NCI-H774 (cell line): ENCODE measurements at places on chromosomes 7 and 10.

GRCh38 chr10:84398696-84399095 lies 70.3 kb downstream of the CCSER2 start:
- DNase-seq = no peak

GRCh38 chr7:92613214-92613613 lies 23.0 kb upstream of the FAM133B start:
- no peak for DNase-seq

- DNase-seq = no peak
Observed at GRCh38 chr10:94405406-94405805, 3.1 kb downstream of the TBC1D12 start.

- DNase-seq = no peak
Observed at GRCh38 chr10:23870651-23871610, 338.0 kb upstream of the KIAA1217 start.

GRCh38 chr10:8066124-8066523 lies 11.6 kb downstream of the GATA3 start:
- no peak for DNase-seq

DNA sequence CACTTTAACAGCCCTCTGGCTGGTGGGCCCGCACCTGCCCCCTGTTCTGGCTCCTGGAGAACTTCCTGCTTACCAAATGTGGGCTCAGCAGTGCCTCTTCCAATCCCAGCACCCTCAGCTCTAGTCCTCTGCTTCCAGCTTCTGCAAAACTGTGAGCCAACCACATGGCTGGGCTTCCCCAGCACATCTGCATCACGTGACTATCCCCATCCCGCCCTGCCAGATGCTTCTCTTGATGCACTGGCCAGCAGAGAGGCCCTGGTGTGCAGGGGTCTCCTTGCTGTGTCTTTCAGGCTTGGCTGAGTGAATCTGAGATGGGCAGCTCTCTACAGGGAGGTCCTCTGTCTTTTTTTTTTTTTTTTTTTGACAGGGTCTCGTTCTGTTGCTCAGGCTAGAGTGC lies 43.8 kb upstream of the DMBT1 start:
- no peak for DNase-seq

GRCh38 chr10:99784727-99785441 lies 2.4 kb downstream of the ABCC2 start:
- no peak for DNase-seq

- DNase-seq = no peak
Observed at GRCh38 chr7:106614751-106615150, 46.2 kb downstream of the CCDC71L start.

GRCh38 chr10:86062198-86062550 lies 304.4 kb downstream of the GRID1 start:
- DNase-seq = no peak

DNA sequence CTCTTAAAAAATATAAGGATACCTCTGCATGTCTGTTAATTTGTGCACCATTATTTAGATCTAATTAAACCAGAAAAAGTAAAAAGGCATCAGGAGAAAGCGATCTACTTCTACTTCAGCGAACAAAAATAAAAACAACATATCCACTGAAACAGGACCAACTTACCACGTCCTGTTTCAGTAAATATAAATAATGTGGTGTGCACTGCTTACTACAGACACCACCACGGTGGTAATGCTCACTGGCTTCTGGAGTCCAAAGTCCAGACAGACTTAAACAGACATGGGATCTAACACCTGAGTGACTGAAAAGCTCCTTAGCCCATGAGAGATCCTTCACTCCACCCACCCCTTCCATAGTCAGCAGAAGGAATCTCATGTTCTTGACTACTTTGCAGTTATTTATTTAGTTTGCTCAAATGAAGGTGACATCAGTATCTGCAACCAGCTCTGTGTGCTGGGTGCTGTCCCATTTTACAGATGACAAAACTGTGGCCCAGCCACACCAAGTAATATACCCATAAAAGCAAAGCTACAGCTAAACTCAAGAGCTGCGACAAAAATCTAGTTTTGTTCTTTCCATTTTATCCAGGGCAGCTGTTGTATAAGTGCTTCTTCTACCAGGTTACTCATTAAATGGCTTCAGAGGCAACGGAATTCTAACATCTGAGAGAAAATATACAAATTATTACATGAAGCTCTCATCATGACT lies 62.1 kb upstream of the NCAPG2 start:
- no peak for DNase-seq

DNA sequence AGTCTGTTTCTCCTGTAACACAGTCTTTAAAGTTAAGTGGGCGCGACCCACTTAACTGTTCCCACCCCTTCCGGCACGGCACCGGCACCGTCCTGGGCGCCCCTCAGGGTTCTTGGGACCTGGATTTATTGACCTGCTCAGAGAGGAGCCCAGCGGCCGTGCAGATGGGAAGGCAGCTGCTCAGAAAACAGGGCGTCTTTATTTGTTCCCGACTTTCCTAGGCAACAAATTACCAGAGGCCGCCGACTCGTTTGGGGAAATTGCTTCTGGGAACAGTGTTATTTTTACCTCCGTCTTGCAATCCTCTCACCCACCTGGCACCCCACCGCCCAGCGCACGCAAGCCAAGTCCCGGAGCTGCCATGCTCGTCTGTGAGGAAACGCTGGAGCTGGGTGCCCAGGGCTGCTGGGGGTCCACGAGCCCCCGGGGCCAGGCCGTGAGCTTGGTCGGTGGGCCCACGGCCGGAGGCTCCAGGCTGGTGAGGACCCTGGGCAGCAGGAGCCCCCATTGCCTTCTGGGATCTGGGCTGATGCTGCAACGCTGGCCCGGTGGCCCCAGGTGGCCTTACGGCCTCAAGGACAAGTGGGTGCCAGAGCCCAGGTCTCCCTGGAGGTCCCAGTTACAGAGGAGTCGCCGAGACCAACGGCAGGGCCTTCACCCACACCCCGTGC lies 14.9 kb upstream of the ADGRA1 start:
- no peak for DNase-seq
